T-helper 9 cell (primary cell): ENCODE measurements at places on chromosomes 7 and 10.

DNA sequence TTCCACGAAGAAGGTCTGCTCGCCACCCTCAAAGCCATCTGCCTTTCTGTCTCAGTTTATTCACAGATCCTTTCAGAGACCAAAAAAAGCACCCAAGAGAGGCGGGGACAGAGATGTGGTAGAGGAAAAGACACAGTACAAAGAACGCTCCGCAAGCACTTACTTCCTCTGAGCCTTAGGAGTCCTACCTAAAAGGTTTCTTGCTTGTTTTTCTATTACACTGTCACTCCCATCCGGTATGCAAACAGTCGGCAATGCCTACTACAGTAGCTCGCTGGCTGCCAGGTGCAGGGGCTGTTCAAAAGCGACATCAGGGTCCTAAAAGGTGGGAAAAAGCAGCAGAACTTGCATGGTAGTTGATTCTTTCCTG lies 816 bp downstream of the TECPR1 start:
- DNase-seq = no peak

- DNase-seq = no peak
These were observed 868 bp downstream of the EMX2 start for GRCh38 chr10:117543225-117544003.

DNA sequence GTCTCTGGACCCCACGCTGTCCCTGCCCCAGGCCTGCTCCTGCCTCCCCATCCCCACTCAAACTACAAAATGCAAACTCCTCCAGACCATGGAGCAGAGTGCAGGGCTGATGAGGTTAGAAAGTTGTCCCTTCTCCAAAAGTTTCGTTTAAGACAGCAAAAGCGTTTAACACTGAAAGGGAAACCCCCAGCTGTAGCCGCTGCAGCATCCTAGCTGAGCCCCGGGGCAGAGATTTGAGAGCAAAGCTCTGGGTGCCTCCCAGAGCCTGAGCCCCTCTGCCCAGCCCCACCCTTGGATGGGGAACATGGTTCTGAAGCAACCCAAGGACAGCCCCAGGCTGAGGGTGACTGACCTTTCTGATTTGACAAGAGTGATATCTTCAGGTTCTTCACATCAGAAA lies 52.8 kb upstream of the ENO4 start:
- DNase-seq = no peak

- no peak for DNase-seq
These were observed 125.0 kb downstream of the FOXP2 start for GRCh38 chr7:114539575-114539974.

- DNase-seq = peak; percentile 52
These were observed 105.8 kb downstream of the ELMO1 start for GRCh38 chr7:37342688-37343471.

GRCh38 chr10:34537629-34538231 lies 277.4 kb downstream of the PARD3 start:
- DNase-seq = no peak

- no peak for DNase-seq
These were observed 275.2 kb downstream of the IPMK start for GRCh38 chr10:57992321-57993077.

GRCh38 chr7:1710936-1711335 lies 40.9 kb downstream of the ELFN1 start:
- no peak for DNase-seq

DNA sequence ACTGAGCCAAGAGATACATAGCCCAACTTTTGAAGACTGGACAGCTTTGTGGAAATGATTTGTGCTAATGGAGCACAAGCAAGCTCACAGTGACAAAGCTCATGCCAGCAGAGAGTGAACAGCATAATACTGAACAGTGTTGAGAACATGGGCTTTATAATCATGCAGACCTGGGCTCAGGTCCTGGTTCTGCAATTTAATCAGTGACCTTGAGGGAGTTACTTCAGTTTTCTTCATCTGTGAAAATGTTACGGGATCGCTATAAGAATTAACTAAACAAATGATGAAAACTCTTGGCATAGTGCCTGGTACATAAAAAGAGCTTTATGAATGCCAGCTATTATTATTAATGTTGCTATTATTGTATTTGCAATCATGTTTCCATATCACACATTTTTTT lies 690.5 kb upstream of the LRRN3 start:
- DNase-seq = no peak

- peak; percentile 6 for DNase-seq
These were observed 526 bp downstream of the ZNF248 start for GRCh38 chr10:37856881-37857286.

- DNase-seq = no peak
These were observed 5.7 kb upstream of the ZC3HAV1L start for GRCh38 chr7:139041378-139042085.
